ENCODE measurements at places on chromosomes 2 and 18. TPM values are rescaled to one million over a fixed set of nuclear protein-coding genes. Genes with fewer than 3 reads are reported as not detected.

GRCh38 chr2:43950383-43951008 is 45.3 kb downstream of the LRPPRC start:
- DNase-seq = no peak

GRCh38 chr2:225037415-225038230 is 4.6 kb downstream of the DOCK10 start:
- no peak for DNase-seq

The KCNG3 gene
- total RNA-seq = 7.1 TPM

The KDM3A gene
- 53.9 TPM for total RNA-seq

- no peak for DNase-seq
Measured at GRCh38 chr2:2269989-2270562, 61.0 kb downstream of the MYT1L start.
